NCI-H2171 treated with DMSO at 0.1 percent for 48 hours (cell line): ENCODE measurements at places on chromosomes 1 and 21.

DNA sequence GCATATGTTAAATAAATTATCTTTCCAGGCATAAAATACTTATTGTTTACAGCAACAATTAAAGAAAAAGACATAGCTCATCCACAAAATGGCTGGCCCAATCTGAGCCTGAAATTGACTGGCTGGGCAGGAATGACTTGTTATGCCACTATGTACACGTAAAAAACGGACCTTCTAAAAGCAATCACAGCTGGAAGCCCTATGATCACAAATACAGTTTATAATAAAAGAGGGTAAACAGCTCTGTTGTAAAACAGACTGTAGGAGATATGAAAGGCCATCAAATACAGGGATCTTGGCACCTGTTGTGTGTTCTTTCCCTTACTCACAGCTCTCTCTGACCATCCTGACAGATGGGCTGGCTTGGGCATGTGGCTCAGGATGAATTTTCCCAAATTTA lies 70.5 kb upstream of the DMRTA2 start:
- no peak for DNase-seq

- no peak for DNase-seq
Measured at GRCh38 chr1:193448682-193449461, 262.5 kb upstream of the B3GALT2 start.

DNA sequence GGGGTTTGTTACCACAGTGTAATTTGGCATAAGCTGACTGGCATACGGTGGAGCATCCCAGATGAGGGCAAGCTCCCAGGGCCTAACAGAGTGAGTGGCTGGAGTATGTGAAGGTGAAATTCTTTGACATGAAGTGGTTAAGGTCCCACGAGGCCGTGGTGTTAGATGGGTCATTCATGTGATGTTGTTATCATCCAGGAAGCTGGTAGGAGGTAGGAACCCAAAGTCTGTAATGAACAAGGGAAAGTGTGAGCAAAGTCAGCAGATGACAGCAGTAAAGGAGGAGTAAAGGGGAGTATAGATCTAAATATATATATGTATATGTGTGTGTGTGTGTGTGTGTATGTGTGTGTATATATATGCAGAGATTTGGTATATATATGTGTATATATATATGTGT lies 47.6 kb downstream of the MDM4 start:
- DNase-seq = no peak

DNA sequence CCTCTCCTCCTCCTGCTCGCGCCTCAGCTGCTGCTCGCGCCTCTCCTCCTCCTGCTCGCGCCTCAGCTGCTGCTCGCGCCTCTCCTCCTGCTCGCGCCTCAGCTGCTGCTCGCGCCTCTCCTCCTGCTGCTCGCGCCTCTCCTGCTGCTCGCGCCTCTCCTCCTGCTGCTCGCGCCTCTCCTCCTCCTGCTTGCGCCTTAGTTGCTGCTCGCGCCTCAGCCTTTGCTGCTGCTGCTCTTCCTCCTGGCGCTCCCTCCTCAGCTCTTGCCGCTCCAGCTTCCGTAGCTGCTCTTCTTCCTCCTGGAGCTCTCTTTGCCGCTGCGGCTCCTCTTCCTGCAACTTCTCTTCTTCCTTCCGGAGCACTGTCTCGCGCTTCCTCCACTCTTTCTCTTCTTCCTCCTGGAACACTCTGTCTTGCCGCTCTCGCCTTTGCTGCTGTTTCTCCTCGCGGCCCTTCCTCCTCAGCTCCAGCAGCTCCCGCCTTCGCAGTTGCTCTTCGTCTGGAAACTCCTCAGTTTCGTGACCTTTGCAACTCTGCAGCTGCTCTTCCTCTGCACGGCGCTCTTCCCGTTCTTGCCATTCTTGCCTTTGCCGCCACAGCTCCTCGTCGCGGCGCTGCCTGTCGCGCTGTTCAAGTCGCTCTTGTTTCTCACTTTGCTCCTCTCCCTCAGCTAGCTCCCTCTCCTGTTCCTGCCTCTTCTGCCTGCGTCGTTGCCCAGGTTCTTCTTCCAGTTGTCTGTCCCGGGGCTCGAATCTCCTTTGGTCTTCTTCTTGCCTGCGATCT lies 3.0 kb downstream of the TCHH start:
- peak; percentile 68 for DNase-seq

DNA sequence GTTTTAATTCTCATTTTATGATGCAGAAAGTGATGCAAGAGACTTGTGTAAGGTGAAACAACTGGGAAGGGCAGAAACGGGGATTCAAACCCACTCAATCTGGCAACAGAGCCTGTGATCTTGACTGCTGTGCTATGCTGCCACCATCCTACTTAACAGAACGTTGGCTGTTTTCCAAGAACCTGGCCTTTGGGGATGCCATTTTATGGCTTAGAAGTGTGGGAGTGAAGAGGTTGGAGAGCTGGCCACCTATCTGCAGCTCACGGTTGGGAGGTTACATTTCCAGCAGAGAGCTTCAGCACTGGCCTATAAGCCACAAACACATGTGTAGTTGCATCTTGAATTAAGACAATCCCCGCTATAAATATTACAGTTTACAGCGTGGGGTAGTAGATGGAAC lies 235.3 kb downstream of the PRDM2 start:
- DNase-seq = peak; percentile 59

GRCh38 chr1:53686965-53687267 lies 52.0 kb downstream of the GLIS1 start:
- DNase-seq = no peak

DNA sequence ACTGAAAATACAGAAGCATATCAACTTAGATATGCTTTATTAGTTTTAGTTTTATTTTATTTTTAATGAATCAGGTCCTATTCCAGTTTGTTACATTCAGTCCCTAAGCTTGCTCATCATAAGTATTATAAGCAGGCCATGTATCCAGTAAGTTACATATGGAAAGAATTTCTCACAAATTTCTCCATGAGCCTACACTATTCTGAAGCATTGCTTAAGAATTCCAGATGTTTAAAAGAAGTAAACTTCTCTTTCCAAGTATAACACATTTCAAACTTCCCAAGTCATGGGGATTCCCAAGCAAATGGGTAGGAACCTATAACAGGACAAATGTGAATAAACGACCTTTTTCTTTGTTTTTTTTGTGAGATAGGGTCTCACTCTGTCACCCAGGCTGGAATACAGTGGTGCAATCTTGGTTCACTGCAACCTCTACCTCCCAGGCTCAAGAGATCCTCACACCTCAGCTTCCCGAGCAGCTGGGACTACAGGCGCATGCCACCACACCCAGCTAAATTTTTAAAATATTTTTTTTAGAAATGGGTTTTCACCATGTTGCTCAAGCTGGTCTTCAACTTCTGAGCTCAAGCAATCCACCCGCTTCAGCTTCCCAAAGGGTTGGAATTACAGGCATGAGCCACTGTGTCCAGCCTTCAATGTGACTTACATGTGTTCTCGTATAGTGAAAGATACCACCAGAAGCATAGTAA lies 39.0 kb downstream of the ST7L start:
- no peak for DNase-seq

GRCh38 chr1:55217226-55217986 lies 2.2 kb upstream of the USP24 start:
- no peak for DNase-seq

- no peak for DNase-seq
Measured at GRCh38 chr1:225813214-225813964, 3.5 kb downstream of the EPHX1 start.

DNA sequence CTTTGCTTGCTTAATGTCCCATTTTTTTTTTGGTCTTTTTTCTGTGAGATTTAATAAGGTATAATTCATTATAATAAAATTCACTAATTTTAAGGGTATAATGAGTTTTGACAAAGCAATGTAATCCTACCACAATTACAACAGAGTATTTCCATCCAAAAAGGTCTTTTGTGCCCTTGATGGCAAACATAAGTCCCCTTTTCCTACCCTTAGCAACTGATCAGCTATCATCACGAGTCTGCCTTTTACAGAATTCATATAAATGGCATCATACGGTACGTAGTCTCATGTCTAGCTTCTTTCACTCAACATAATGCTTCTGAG lies 7.5 kb downstream of the SDHB start:
- DNase-seq = no peak

DNA sequence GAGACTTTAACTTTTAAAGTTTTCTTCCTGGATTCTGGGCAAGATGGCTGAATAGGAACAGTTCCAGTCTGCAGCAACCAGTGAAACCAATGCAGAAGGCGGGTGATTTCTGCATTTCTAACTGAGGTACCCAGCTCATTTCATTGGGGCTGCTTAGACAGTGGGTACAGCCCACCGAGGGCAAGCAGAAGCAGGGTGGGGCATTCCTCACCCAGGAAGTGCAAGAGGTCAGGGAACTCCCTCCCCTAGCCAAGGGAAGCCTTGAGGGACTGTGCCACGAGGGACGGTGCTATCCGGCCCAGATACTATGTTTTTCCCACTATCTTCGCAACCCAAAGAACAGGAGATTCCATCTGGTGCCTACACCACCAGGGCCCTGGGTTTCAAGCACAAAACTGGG lies 121.0 kb downstream of the VAV3 start:
- no peak for DNase-seq

DNA sequence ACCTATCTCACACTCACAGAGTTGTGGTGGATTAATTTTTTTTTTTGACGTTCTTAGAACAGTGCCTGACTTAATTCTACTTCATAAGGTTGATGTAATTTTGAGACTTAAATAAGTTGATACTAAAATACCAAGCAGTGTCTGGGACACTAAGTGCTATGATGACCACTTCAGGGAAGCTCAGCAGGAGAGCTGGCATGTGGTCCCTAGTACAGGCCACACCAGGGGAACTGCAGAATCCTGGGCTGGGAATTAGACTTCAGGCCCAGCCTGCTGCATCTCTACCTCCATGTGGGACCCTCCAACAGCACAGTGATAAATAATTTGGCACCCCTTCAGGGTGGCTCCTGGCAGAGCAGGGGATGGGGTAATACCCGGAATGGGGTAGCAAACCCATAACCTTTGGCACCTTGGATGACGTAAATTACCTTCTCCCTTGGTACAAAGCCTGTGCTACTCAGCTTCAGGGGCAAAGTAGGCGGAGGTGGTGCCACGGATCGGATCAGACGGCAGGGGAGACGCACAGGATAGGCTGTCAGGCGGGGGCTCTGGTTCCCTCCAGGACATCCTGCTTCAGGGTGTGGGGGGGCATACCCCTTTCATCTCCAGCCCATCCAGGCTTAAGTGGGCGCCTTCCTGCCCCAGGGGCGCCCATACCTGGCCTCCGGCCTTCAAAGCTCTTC lies 4.8 kb downstream of the MFSD2A start:
- no peak for DNase-seq

DNA sequence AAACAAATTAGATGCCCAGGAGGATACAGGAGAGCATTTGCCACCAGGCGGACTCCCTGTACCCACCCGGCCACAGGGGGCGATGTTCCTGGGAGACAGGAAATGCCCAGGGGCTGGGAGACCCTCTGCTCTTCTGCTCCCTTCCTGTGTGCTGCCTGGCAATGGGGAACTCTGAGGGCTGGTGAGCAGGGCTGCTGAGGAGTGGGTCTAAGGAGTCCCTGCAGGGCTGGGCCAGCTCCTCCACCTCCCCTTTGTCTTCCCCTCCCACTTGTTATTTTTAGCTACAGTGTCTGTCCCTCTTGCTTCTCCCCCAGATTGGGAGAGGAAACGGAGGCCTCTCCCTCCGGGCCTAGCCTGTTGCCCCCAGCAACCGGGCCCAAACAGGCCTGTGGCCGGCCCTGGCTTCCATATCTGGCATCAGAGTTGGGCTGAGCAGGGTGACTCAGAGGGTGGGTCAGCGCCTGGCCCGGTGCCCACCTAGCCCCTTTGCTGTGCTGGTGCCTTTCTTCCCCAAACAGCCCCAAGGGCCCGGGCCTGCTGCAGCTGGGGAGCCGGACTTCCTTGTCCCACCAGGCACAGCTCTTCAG lies 11.6 kb downstream of the LMNA start:
- DNase-seq = no peak

- DNase-seq = no peak
Measured at GRCh38 chr1:226619031-226619430, 70.5 kb downstream of the STUM start.

- DNase-seq = no peak
Measured at GRCh38 chr1:31776516-31776915, 12.4 kb upstream of the ADGRB2 start.

- DNase-seq = no peak
Measured at GRCh38 chr1:51567653-51568052, 48.6 kb upstream of the EPS15 start.

DNA sequence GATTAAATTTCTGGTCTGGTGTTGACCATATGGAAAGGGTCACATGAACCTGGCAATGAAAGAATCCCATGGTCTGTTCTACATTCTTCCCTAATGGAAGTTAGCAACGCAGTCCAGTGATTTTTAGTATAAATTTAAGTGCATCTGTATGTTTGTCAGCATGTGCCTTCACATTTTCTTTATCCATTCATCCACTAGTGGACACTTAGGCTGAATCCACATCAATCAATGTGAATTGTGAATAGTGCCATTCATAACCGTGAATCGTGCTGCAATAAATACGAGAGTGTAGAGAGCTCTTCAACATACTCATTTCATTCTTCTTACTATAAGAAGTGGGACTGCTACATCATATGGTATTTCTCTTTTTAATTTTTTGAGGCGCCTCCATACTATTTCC lies 12.7 kb upstream of the IFI16 start:
- DNase-seq = no peak

GRCh38 chr1:242055749-242056320 lies 56.9 kb upstream of the MAP1LC3C start:
- DNase-seq = no peak

DNA sequence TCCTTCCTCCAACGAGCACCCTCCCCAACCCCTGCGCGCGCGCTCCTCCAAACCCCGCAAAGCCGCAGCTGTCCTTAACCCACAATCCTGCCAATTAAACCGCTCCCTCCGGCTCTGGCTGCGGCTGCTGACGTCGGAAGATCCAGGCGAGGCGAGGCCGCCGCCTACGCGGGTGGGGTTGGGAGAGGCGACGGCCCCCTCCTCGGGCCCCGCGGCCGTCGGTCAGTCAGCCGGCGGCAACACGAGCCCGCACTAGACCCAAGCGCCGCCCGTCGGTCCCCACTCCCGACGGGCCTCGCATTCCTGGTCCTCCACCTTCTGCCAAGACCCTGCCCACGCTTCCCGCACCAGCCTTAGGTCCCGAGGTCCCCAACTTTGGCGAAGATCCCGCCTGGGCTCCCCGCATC lies 75.4 kb downstream of the VWA5B1 start:
- DNase-seq = peak; percentile 52

- no peak for DNase-seq
Measured at GRCh38 chr1:28308750-28309149, 20.1 kb upstream of the MED18 start.

- no peak for DNase-seq
Measured at GRCh38 chr1:236016782-236017400, 48.0 kb downstream of the NID1 start.

GRCh38 chr1:116404699-116405098 lies 31.7 kb downstream of the ATP1A1 start:
- no peak for DNase-seq
